CD4-positive, alpha-beta T cell (primary cell): ENCODE measurements at places on chromosomes 2 and 18. TPM values are rescaled to one million over a fixed set of nuclear protein-coding genes. Genes with fewer than 3 reads are reported as not detected.

Gene POLR1B
- 11.5 TPM for total RNA-seq

DNA sequence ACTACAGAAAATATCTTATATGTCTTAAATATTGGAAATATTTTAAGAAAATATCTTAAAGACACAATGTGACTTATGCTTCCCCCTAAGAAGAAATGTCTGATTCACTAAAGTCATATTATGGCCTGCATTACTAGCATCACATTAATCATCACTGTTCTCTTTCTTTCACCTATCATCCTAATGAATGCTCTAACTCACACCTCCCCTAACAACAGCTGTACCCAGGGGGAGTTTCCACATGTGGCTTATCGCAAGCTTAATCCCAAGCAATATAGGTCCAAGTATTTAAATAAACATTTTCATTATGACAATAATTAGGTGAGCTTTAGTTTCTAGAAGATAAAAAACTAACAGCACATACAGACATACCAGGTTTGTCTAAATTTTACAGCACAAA is 39.6 kb downstream of the REV1 start:
- DNase-seq: no peak

DNA sequence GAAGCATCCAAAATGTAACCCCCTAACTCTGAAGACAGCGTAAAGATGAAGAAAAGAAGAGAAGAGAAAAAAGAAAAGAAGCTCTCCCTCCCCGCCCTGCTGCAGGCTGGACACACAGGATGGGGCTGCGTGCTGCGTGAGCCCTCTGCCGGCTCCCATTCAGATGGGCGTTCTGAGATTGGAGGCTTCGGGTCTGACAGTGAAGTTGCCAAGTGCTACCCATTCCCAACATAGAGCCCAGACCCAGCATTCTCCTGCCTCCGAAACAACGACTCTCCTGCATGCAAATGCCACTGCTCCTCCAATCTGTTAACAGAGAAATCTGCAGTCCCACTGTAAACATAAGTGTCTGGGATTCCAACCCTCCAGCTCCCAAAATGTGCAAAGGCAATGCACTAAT is 234.9 kb downstream of the BCL11A start:
- no peak for DNase-seq

DNA sequence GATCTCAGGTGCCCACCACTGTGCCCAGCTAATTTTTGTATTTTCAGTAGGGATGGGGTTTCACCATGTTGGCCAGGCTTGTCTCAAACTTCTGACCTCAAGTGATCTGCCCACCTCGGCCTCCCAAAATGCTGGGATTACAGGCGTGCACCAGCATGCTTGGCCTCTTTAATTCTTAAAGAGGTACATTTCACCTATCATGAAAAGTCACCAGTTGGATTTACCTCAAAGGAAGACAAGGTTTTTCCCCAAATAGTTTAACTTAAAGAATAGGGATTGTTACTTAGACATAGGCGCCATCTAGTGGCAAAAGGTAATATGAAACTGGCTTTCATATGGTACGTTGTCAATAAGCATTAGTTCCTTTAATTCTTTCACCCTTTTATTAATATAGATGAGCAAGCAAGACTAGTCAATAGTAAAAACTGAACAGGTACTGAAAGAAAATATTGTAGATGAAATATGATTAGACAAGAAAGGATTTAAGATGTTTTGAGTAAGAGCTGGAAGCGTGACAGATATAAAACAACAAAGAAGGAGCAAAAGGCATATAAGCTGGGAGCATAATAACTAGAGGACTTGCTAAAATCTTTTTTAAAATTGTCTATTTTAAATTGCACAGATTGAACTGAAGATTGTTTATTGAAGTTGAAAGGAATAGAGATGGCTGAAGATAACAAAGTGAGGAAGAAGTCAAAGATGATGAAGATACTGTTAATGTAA is 35.0 kb upstream of the PSMD14 start:
- no peak for DNase-seq

DNA sequence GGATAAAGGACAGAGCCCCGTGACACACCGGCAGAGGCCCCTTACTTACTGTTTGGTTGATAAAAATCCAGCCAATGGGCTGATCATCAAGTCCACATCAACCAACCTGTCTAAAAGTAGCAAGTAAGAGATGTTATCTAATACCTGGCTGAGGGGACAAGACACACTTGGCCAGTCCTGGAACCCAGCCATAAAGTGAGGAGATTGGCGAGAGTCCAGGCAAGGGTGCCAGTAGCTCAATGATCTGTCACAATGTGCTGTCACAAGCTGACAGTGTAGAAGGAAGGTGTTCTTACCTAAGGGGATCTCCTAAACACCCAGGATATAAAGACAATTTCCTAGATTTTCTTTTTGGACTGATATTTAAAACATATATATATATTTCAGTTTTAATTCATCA is 61.7 kb upstream of the IL1R2 start:
- no peak for DNase-seq

- DNase-seq: peak; percentile 53
Measured at GRCh38 chr2:109213646-109214433, 84.8 kb downstream of the SH3RF3 start.
